ENCODE measurements at places on chromosomes 7 and 10.

GRCh38 chr7:31782411-31782991, 95.5 kb downstream of the PPP1R17 start:
- DNase-seq = peak; percentile 26

- no peak for DNase-seq
These were observed 98.1 kb downstream of the LRRC4 start for GRCh38 chr7:127933146-127933545.

DNA sequence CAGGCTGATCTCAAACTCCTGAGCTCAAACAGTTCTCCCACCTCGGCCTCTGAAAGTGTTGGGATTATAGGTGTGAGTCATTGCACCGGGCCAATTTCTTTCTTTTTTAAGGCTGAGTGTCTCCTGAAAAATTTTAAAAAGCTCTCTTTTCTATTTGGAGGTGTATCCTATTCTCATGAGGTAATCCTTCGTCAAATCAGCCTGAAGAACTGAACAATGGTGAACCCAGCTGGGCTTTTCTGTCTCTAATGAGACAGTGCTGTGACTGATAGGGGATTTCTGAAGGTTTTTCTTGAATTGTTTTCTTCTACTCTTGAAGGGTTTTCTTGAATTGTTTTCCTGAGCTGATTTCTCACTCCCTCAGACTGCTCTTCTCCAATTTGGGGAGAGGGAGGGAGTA, 30.9 kb upstream of the CALU start:
- DNase-seq = no peak

DNA sequence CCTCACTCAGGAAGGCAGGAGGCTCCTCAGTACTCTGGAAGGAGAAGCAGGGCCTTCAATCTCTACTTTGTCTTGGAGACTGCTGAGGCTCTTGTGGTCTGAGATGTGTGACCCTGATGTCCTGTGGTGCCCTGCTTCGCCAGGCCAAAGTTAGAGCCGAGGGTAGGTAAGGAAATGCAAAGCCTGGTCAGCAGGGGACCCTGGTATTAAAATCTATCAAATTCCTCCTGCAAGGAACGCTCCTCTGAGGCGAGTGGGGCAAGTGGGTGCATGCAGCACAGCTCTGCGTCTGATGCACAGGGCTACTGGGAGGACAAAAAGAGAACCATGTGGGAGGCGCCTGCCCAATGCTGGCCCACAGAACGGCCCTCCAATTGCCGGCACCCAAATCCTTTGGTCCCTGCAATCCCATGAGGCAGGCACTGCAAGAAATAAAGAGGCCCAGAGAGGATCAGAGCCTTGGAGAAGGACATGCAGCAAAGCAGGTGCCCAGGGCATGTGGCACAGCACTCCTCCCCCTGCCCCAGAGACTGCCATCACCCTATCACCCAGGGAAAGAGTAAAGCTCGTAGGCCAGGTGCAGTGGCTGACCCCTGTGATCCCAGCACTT, 23.1 kb upstream of the ZMIZ1 start:
- no peak for DNase-seq

DNA sequence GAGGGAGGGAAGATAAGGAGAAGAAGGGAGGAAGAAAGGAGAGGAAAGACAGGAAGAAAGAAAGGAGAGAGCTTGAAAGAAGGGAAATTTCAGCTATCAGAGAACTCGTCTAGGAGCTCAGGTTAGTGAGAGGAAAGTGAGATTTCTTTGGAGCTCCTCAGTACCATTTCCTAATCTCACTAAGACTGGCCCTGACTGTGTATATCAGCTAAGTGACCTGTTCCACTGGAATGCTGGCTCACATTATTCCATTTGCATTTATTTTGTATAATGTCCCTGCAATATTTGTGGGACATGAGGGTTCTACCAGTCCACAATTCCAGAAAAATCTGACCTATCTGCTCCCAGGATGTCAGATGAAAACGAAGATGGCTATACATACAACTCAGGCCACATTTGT, 114.7 kb upstream of the CELF2 start:
- no peak for DNase-seq

GRCh38 chr10:117752103-117752502, 209.6 kb downstream of the EMX2 start:
- no peak for DNase-seq

DNA sequence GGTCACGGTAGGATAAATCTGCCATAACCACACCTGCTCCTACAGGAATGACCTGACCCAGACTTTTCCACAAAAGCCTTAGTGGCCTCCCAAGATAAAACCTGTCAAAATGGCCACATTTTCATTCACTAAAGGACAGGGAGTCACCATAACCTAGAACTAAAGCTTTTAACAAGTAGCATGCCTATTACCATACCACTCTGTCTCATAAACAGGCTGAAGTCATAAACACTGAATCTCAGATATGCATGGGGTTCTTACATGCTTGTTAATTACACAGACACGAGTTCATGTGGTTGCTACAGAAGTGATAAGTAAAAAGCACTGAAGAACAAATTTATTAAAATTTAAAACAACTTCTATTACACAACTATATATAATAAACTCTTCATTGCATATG, 56.0 kb downstream of the HIPK2 start:
- DNase-seq = no peak

- no peak for DNase-seq
These were observed 84.0 kb downstream of the KAT6B start for GRCh38 chr10:74910241-74910975.

GRCh38 chr7:45988405-45989057, 67.5 kb upstream of the IGFBP3 start:
- no peak for DNase-seq

DNA sequence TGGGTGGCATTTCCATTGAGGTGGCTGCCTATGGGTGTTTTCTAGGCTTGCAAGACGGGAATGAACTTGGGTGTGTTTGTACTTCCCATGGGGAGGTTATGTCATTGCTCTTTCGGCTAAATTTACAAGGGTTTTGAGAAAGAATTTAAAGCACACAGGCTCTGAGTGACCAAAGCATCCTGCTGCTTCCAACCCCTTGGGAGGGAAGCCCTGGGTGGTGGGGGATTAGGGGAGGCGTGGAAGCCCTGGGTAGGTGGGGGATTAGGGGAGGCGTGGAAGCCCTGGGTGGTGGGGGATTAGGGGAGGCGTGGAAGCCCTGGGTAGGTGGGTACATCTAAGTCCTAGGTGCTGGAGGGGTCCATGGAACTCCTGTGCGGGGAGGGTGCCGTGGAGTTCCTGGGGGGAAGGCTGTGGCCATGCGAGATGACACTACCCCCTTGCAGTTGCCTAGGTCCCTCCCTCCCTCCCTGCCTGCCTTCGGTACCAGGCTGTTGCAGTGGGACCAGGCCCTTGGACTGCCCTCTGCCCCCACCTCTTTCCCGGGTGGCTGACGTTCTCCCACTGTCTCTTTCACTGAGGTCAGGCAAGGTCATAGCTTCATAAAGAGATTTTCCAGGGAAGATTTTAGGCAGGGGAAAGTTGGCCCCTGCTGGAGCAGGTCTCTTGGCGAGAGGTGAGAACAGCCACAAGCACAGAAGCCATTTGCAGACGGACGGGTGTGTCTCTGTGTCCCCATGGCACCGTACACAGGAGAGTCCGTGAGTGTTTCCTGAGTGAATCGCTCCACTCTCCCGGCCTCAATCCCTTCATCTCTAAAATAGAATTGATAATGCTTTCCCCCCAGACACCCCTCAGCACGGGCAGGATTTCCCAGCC, 19.5 kb downstream of the PRF1 start:
- no peak for DNase-seq

DNA sequence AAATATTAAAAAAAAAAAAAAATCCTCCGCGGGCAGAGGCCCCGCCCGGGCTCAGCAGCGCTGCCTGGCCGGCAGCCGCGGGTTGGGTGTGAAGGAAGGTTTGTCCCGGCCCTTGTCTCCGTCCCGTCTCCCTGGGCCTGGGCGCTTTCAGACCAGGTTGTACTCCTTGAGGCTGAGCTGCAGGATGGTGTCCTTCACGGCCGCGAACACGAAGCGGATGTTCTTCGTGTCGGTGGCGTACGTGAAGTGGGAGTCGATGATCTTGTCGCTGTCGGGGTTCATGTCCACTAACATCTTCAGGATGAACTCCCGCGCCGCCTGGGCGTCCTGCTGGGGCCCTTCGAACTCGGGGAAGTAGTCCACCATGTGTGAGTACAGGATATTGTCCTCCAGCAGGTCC, 123.7 kb upstream of the KCTD7 start:
- no peak for DNase-seq

DNA sequence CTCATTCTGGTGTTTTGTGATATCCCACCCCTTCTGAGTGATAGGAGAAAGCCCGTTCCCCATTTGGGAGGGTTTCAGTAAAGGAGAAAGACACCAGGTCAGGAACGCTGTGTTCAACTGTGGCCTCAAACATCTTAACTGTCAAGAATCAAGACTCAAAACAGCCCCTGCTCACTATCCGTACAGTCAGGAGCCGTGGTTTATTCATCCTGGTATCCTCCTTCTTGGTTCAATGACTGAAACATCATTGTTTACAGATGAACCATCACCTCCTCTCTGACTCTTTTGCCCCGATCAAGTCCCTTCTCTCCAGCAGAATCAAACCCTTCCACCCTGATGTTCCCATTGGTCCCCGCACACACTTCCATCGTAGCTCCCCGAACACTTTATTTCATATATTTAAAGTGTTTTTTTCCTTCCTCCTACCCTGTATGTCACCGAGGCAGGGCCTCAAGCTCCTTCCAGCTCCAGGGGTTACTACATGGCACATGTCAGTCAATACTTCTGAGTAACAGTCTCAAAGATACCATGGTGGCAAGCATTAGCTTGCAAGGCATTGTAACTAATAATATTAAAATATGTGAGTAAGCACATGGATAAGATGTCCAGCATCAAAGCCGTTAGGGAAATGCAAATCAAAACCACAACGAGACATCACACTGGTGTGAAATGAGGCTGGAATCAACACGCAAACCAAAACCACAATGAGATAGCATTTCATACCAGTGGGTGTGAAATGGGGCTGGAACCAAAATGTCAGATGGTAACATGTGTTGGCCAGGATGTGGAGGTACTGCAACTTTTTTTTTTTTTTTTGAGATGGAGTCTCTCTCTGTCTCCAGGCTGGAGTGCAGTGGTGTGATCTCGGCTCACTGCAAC, 124.7 kb upstream of the C1QL3 start:
- no peak for DNase-seq

DNA sequence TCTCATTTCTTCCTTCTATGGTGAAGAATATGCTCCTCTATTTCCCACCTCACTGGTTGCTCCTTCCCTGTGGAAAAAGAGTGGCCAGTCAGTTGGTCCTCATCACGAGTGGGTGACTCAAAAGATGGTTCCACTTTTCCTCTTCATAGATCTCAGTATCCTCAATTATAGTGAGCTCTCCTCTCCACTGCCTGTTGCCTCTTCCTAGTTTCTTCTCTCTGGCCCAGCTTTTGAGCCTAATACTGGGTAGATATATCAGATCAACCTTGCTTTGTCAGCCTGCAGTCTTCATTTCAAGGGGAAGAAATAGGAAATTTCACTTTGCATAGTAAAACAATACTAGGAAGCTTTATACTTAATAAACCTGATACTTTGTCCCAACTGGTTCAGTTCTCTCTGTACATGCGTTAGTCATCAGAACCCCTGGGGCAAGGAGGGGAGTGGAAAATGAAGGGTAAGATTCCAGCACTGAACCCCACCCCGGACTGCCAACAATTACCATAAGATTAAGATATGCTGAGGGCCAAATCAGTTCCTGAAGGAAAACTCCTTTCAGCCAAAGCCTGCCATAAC, 15.5 kb upstream of the WNT16 start:
- no peak for DNase-seq

DNA sequence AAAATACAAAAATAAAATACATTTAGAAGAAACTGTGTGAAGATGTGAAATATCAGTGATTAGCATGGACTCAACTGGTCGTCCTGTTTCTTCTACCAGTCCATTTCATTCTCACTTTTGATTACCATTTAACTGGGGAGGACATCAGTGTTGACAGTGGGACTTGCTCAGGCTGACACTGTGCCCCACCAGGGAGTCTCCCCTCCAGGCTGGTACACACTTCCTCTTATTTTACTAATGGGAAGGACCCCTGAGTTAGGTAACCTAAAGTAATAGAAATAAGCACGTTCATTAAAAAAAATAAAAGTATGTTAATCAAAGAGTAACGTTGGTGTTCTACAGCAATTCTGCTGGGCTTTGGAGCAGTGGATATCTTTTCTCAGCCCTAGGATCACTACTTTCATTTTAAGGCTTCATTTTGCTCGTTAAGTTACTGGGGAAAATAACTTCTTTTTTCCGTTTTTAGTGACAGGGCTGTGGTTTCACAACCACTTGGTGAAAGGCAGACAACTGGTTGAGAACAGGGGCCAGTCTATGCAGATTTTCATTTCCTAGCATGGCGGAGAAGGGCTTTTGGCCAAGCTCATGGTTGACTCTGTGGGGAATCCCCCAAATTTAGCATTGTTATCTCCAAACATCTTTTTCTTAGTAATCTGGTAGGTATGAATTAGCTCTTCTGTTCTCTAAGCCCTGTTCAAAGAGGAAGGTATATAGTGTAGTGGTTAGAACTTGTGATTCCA, 2.1 kb downstream of the SNX10 start:
- no peak for DNase-seq

GRCh38 chr7:6709808-6710207, 3.1 kb upstream of the ZNF12 start:
- no peak for DNase-seq

- DNase-seq = no peak
These were observed 348.2 kb downstream of the DNAJB6 start for GRCh38 chr7:157684909-157685429.

- DNase-seq = no peak
These were observed 21.6 kb upstream of the GIMAP2 start for GRCh38 chr7:150663802-150664494.

DNA sequence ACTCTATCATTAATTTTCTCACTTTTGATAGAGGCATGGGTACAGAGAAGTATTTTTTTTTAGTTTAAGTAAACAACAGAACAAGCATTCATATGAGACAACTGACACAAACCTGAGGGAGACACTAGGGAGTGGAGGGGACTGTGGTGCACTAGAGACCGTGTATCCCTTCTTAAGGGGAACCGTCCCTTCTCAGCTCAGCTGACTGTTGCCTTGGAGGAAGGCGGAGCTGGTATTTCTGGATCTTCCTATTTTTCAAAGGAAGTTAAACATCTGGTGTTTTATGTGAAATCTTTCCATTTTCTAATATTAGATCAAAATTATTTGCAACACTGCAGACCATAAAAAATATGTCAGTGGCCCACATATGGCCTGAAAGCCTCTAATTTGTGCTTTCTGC, 113.6 kb upstream of the MACROH2A2 start:
- no peak for DNase-seq

GRCh38 chr7:99728615-99729014, 6.4 kb downstream of the CYP3A7 start:
- no peak for DNase-seq

- no peak for DNase-seq
These were observed 53.2 kb upstream of the ABCB4 start for GRCh38 chr7:87528730-87529129.

DNA sequence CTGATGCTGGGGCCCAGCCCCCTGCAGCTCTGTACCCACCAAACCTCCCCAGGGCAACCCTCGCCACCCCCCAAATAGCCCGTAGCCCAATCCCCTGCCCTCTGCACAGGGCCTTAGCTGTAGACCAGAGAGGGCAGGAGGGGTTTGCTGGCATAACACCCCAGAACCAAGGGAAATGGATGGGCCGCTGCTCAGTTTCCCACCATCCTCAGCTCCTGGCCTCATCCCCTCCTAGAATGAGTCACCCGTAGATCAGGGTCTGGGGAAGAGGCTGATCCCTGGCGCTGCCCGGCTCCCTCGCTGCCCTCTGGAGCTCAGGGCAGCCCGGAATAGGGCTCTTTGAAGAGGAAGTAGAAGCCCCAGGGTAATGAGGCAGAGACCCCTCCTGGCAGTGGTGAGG, 31.2 kb downstream of the LDB3 start:
- no peak for DNase-seq

- no peak for DNase-seq
These were observed 179.3 kb downstream of the NPSR1 start for GRCh38 chr7:34837316-34837715.

Measured in NCI-H510A (cell line).